ENCODE measurements at places on chromosomes 6 and 20.

DNA sequence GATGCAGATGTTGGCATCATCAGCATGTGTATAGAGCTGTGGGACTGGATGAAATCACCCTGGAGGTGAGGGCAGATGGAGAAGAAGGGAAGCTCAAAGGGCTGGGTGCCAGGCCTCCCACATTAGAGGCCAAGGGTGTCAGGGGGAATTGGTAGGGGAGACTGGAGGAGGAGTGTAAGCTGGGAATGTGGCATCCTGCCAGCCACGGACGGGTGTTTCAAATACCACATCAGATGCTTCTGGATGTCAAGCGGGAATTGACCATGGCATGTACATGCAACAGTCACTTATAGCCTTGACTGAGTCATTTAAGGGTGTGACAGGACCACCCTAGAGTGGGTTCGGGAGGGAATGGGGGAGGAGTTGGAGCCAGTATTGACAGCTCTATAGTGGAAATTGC is 9.6 kb downstream of the ERGIC3 start:
- H3K27ac ChIP-seq: no peak overlapping the region
- H3K27me3 ChIP-seq: no peaks in the 10 kb centered on the region

- peaks cover 3% of the 10 kb centered on the region for H3K27me3 ChIP-seq
- H3K36me3 ChIP-seq: no peaks in the 10 kb centered on the region
- no peak for DNase-seq
- no peaks in the 10 kb centered on the region for H3K4me1 ChIP-seq
- H3K27ac ChIP-seq: no peak overlapping the region
- H3K4me3 ChIP-seq: no peak overlapping the region
Observed at GRCh38 chr6:167153521-167153959, 4.2 kb downstream of the GPR31 start.

DNA sequence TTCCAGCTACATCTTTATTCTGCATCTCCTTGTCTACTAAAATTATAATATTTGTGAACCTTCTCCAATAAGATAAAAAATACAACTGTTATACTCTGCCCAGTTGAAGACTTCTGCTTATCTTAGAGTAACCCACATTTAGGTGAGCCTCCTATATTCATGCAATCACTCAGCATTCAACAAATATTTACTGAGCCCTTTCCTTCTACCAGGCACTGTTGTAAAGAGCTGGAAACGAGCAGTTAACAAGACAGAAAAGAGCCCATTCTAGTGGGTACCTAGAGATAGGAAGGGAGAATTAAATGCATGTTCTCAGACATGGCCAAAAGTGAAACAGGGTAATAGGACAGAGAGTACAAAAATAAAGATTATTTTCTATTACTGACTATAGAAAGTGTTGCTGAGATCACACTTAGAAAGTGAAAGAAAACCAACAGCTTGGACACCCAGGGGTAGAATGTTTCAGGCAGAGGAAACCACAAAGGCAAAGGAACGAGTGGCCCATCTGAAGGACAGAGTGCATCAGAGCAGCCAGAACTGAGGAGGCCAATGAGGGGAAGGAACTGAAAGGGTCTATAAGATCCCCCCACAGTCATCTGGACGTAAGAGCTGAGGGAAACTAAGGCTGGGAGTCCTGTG is 50.8 kb upstream of the SMLR1 start:
- H3K27ac ChIP-seq: no peak overlapping the region

DNA sequence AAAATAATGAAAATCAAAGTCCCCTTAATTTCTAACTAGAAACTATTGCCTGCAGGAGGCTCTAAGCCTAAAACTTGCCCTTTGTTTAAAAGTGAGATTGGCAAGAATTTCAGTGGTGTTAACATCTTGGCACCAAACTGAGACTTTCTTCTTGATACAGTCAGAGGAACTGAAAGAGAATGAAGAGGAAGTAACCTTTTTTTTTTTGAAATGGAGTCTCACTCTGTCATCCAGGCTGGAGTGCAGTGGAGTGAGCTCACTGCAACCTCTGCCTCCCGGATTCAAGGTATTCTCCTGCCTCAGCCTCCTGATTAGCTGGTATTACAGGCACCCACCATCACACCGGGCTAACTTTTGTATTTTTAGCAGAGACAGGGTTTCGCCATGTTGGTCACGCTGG is 3.6 kb downstream of the DOP1A start:
- H3K36me3 ChIP-seq: peaks cover 6% of the 10 kb centered on the region
- no peak overlapping the region for H3K27ac ChIP-seq
- no peaks in the 10 kb centered on the region for H3K27me3 ChIP-seq
- H3K4me3 ChIP-seq: no peak overlapping the region
- no peak for DNase-seq
- H3K4me1 ChIP-seq: peaks cover 16% of the 10 kb centered on the region

DNA sequence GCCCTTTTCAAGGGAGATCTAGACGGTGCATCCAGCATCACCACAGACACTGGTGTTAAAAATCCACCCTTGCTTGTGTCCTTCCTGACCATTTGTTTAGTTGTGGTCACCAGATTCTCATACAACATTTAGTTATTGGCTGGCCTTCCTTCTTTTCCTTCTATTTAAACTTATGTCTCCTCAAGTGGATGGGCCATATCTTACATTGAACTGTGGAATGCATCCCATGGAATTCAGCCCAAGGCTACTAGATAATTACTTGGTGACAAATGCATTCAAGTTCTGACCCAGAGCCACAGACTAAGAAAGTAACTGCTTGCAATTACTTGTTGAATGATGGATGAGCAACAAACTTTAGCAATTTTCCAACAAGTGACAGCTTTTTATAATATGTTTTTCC is 198.9 kb upstream of the SSTR4 start:
- no peak for DNase-seq
- H3K36me3 ChIP-seq: no peaks in the 10 kb centered on the region
- H3K4me3 ChIP-seq: no peak overlapping the region
- peaks cover 54% of the 10 kb centered on the region for H3K4me1 ChIP-seq
- no peaks in the 10 kb centered on the region for H3K27me3 ChIP-seq
- H3K27ac ChIP-seq: peak overlapping the region; percentile 82

DNA sequence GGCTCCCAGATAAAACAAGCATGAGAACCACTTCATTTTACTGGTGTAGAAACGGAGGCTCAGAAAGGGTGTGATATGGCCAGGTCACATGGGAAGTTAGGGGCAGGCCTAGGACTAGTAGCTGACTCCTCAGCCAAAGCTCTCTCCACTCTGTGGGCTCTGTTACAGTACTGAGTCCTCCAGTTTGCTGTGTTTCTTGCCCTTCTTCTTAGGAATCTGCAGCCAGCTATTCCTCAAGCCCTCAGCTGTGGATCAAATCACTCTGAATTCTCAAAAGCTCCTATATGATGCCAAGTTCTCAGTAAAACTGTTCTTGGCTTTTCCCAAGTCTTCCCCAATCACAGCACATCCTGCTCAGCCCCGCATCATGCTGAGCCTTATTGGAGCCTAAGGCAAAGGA is 42.5 kb upstream of the ADGRF1 start:
- H3K4me1 ChIP-seq: peaks cover 8% of the 10 kb centered on the region
- DNase-seq: no peak
- H3K27ac ChIP-seq: no peak overlapping the region
- H3K36me3 ChIP-seq: no peaks in the 10 kb centered on the region
- peaks cover 23% of the 10 kb centered on the region for H3K27me3 ChIP-seq
